Activated CD4-positive, alpha-beta T cell treated with anti-CD3 and anti-CD28 coated beads for 36 hours (primary cell): ENCODE measurements at places on chromosomes 13 and 19. TPM values are rescaled to one million over a fixed set of nuclear protein-coding genes. Genes with fewer than 3 reads are reported as not detected.
A peak's percentile ranks its signal among the peaks of the same experiment; 100 is the strongest.

The CYP4F22 gene
- 0.80 TPM for total RNA-seq

The NLRP4 gene
- total RNA-seq, result not detected

DNA sequence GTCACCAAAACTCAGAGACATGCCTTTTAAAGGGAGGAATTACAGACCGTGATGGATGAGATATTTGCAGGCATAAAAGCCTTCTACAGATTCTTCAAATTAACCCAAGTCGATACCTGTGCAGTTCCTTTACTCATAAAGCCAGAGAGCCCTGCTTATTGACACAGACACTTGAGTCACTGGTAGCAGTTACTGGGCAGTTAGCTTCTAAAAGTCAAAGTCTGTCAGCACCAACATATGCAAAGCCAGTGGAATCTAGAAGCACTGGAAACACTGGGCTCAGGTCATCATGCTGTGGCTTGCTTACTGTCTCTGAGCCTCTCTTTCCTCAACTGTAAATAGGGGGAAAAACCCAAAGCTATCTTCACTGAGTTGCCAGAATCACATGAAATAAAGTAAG lies 25.7 kb upstream of the LRCH1 start:
- peaks cover 10% of the 10 kb centered on the region for H3K27me3 ChIP-seq
- H3K27ac ChIP-seq, result no peak overlapping the region
- H3K4me3 ChIP-seq, result no peak overlapping the region
- DNase-seq, result no peak
- H3K4me1 ChIP-seq, result peaks cover 32% of the 10 kb centered on the region

GRCh38 chr13:73623281-73623680 lies 510.9 kb downstream of the KLF12 start:
- H3K36me3 ChIP-seq, result no peaks in the 10 kb centered on the region
- no peak for DNase-seq
- H3K4me1 ChIP-seq, result peaks cover 33% of the 10 kb centered on the region
- H3K27me3 ChIP-seq, result no peaks in the 10 kb centered on the region

GRCh38 chr19:38433268-38433733 lies at the start of gene RYR1:
RYR1 (plus strand) TSS chr19:38433691; CDS start chr19:38433830, 139 bp downstream.
- peaks cover 22% of the 10 kb centered on the region for H3K4me1 ChIP-seq
- peak; percentile 77 for DNase-seq
- peak within 1 kb of the TSS; percentile 51 for H3K4me3 ChIP-seq
- H3K27me3 ChIP-seq, result peaks cover 9% of the 10 kb centered on the region
- H3K36me3 ChIP-seq, result no peaks in the 10 kb centered on the region

The SPTBN4 gene
- 2.5 TPM for total RNA-seq

The NAPA gene
- total RNA-seq, result 54.2 TPM
